Stimulated activated CD8-positive, alpha-beta memory T cell treated with anti-CD3 and anti-CD28 coated beads, Interleukin-7, amount 100 ng/mL, for 1 hour (primary cell): ENCODE measurements at places on chromosomes 13 and 19.

- DNase-seq, result no peak
Measured at GRCh38 chr19:19162495-19162894, 7.6 kb downstream of the MEF2B start.

- DNase-seq, result no peak
Measured at GRCh38 chr13:62482351-62482750, 1066.7 kb upstream of the PCDH20 start.

GRCh38 chr19:3547301-3547731, 8.3 kb downstream of the TEKTIP1 start:
- no peak for DNase-seq

GRCh38 chr19:4851551-4852290, 15.7 kb downstream of the PLIN3 start:
- peak; percentile 61 for DNase-seq
